ENCODE measurements at places on chromosomes 2 and 18. TPM values are rescaled to one million over a fixed set of nuclear protein-coding genes. Genes with fewer than 3 reads are reported as not detected.

The NT5C1B gene
- 0.44 TPM for polyA plus RNA-seq

The SH2D6 gene
- polyA plus RNA-seq = not detected

The FAM210A gene
- 19.3 TPM for polyA plus RNA-seq

The TPGS2 gene
- 143 TPM for polyA plus RNA-seq

The SH3BP4 gene
- polyA plus RNA-seq = not detected

The ACVR2A gene
- 2.1 TPM for polyA plus RNA-seq

The ADGRF3 gene
- 1.7 TPM for polyA plus RNA-seq

The MROH2A gene
- not detected for polyA plus RNA-seq

The DNAH7 gene
- 0.13 TPM for polyA plus RNA-seq

The TCF23 gene
- polyA plus RNA-seq = not detected

The RAB6C gene
- polyA plus RNA-seq = not detected

The KCNG2 gene
- 0.16 TPM for polyA plus RNA-seq

The IL1F10 gene
- not detected for polyA plus RNA-seq

The GKN1 gene
- polyA plus RNA-seq = not detected

The NYAP2 gene
- not detected for polyA plus RNA-seq

The BOK gene
- not detected for polyA plus RNA-seq

The CIB4 gene
- polyA plus RNA-seq = not detected

The SCN7A gene
- not detected for polyA plus RNA-seq

The SERPINB13 gene
- not detected for polyA plus RNA-seq

The HOXD11 gene
- not detected for polyA plus RNA-seq

The MYCN gene
- not detected for polyA plus RNA-seq

The TUBB8B gene
- polyA plus RNA-seq = not detected

The TGFA gene
- not detected for polyA plus RNA-seq

The EHD3 gene
- polyA plus RNA-seq = 7.4 TPM

The NXPH2 gene
- not detected for polyA plus RNA-seq

The ST6GAL2 gene
- not detected for polyA plus RNA-seq

The SFTPB gene
- polyA plus RNA-seq = not detected

The SIX2 gene
- not detected for polyA plus RNA-seq

The CPLX4 gene
- polyA plus RNA-seq = not detected

The PDE6D gene
- polyA plus RNA-seq = 70.9 TPM

The GDF7 gene
- polyA plus RNA-seq = 0.08 TPM

The NCKAP5 gene
- polyA plus RNA-seq = 0.09 TPM

The DYNAP gene
- not detected for polyA plus RNA-seq

The RUFY4 gene
- polyA plus RNA-seq = not detected

The LANCL1 gene
- polyA plus RNA-seq = 34.5 TPM

The CD207 gene
- not detected for polyA plus RNA-seq

The C2orf78 gene
- 0.53 TPM for polyA plus RNA-seq

The RNF152 gene
- polyA plus RNA-seq = not detected

Data from GM12878 (cell line).